ENCODE measurements at places on chromosomes 5 and 9.

DNA sequence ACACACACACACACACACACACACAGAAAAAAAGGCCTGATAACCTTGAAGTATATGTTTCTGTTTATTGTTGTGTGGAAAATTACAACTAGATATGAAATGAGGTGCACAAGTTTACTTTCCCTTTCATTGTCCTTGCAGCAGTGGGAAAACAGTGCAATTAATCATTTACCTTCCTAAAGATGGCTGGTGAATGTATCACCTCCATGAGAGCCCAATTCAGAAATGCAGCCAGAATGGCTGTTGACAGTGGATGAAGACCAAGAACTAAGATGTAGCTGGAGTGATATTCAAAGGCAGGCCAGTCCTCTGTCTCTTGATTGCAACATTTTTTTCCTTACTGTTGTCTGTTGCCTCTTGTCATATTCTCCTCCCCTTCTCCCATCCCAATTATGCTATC, 49.6 kb upstream of the EIF4EBP3 start:
- no peak for DNase-seq

DNA sequence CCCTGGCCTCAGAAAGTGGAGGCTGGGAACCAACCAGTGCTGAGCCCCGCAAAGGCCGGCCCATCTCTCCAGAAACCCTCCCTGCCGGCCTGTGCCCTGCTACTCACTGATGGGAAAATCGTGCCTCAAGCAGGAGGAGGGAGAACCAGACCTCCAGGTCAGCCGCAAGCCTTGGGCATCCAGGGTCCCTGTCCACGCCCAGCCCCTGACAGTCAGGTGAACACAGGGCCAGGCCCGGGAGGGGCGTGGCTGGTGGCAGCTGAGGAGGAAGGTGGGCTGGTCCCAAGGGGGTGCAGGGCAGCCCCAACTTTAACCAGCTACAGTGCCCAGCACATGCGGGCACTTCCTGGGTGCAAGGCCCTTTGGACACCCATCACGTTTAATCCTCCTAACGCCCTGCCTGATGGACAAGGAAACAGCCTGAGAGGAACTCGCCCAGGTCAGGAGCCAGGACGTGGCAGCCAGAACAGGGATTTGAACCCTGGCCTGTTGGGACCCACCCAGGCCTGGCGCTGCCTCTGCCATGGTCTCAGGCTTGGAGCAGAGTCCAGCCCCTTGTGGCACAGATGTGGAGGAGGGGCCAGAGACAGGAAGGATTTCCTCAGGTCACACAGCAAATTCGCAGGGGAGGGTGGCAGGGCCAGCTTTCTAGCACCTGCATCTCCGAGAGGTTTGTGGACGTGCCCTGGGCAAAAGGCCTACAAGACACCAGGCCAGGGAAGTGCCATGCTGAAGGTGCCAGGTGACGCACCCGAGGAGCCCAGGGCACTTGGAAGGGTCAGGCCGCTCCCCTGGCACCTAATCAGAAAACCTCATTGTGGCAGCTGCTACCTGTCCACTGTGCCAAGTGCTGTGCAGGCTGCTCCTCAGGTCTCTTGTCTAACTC, 4.5 kb downstream of the RALGDS start:
- DNase-seq, result no peak

DNA sequence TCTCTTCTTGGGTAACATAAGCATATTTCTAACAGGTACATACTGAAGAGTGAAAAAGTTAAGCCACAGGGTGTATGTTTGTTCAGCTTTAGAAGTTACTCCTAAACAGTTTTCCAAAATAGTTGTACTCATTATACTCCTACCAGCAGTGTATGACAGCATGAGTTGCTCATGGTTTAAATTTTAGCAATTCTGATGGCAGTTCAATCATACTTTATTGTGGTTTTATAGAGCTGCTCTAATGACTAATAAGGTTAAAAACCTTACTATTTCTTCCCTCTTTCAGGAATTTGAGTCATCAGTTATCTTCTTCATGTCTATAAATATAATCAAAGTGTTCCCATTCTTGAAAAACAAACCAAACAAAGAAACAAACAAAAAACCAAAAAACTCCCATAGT, 81.5 kb downstream of the CAAP1 start:
- DNase-seq, result no peak

- no peak for DNase-seq
Observed at GRCh38 chr5:65268525-65268924, 213.2 kb downstream of the ADAMTS6 start.

Measured in CD4-positive, alpha-beta T cell treated with Interferon alpha-2 for 1 hour (primary cell).